ENCODE measurements at places on chromosomes 7 and 10. TPM values are rescaled to one million over a fixed set of nuclear protein-coding genes. Genes with fewer than 3 reads are reported as not detected.

GRCh38 chr7:4151926-4152549 is 530.1 kb upstream of the FOXK1 start:
- no peak for DNase-seq

GRCh38 chr7:39937366-39938153 is 12.5 kb upstream of the CDK13 start:
- no peak for DNase-seq

DNA sequence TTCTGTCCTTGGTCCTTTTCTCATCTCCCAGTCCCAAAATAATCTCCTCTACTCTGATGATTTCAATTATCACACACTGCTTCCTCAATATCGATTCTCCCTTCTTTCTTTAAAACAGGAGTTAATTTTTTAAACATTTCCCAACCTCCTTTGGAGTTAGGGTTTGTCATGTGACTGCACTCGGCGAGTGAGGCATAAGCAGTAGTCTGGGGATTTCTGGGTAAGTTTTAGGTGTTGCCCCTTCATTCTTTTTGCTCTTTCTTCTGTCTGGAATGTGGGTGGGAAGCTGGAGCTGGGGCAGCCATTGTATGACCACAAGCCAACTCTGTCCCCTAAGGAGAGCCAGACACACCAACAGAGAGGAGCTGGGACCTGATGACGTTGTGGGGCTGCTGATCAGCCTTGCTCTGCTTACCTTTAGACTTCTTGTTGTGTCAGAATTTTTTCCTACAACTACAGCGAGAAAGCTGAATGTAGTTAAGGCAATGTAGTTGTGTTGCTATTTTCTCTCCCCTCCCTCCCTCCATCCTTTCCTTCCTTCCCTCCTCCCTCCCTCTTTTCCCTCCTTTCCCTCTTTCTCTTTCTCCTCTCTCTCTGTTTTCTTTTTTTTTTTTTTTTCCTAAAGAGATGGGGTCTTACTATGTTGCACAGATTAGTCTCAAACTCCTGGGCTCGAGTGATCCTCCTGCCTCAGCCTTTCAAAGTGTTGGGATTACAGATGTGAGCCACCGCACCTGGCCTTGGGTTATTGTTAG is 6.5 kb upstream of the TSPAN14 start:
- no peak for DNase-seq

GRCh38 chr10:93912444-93912843 is 18.7 kb downstream of the SLC35G1 start:
- no peak for DNase-seq

GRCh38 chr10:110746254-110746826 is 102.2 kb downstream of the RBM20 start:
- DNase-seq: peak; percentile 54

GRCh38 chr10:50469778-50470193 is 154.0 kb downstream of the SGMS1 start:
- no peak for DNase-seq

DNA sequence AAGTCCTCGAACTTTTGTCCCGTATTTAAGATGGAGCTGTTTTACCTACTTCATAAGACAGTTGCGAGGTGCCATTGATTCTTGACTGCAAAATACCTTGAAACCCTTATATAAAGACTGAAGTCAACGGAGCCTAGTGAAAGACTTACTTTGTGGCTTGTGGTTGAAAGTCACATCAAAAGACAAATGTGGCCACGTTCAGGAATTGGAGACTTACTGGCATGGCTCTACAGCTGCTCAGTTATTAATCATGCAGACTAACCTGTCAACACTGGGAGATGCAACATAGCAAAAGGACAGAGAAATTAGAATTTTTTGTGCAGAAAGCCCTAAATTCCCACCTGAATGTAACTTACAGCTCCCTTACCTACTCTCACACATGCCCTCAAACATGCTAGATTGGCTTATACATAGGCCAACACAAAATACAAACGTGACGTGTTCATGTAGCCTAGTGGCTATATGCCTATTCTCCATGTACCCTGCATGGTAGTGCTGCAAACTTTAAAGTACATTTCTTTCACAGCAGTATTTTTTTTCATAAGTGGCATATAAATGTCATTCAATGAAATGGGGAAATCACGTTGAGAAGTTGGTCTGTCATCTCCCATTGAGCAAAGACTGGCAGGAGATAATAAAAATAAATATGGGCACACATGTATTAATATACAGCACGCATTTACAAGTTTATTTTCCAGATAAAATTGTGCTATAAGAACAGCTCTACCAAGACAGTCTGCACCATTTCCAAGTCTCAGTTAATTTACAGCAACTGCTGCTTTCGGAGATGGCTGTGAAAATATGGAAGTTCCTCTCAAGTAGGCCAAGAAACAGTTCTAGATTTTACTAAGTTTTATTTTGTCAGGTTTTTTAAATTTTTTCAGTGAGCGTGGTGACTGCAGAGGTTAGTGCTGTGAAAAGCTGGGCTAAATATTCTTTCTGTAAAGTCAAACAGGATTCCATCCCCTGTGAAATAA is 170.4 kb upstream of the C7orf33 start:
- DNase-seq: no peak

Gene TCTN3
- total RNA-seq: 16.3 TPM

DNA sequence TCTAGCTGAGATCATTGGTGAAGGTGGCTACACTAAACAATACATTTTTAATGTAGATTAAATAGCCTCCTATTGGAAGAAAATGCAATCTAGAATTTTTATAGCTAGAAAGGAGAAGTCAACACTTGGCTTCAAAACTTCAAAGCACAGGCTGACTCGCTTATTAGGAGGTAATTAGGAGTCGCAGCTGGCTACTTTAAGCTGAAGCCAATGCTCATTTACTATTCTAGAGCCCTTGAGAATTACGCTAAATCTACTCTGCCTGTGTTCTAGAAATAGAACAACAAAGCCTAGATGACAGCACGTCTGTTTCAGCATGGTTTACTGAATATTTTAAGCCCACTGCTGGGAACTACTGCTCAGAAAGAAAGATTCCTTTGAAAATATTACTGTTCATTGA is 101.6 kb upstream of the EEPD1 start:
- DNase-seq: no peak

GRCh38 chr10:101832325-101832771 is 11.3 kb downstream of the KCNIP2 start:
- no peak for DNase-seq

Gene ZNF503
- total RNA-seq: 1.6 TPM

Gene C7orf57
- under 0.01 TPM for total RNA-seq

DNA sequence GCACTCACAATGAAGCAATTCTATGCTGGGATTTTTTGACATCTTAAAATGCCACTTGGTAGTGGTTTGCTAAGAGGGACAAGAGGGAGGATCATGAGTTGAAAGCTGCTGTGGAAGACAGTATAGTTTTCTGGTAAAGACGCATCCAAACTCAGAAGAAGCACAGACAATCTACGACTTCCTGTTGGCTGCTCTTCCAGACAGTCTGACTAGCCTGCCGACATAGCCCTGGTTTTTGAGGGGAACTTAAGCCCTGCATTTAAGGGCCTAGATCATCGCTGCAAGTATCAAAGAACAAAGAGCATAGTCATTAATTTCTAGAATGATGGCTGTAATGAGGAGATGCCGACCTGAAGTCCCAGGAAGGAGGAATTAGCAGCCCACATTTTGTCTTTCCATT is 99.9 kb upstream of the IKZF1 start:
- DNase-seq: no peak

DNA sequence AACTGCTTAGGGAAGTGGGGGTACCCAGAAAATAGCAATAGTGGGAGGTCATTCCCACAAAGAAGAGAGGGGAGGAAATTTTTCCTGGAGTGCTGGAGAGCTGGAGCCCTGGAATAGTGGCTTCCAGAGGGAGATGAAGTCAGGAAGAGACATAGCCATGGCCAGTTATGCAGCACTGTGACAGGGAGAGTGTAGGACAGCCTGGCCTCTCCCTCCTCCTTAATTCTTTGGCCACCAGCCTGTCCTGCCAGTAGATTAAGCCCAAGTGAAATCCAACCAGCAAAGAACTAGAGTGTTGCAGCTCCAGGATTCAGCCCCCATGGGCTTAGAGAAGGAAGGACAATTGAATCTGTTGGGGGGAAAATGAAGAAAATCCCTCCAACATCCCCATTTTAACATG is 130.5 kb downstream of the HDAC9 start:
- DNase-seq: no peak

DNA sequence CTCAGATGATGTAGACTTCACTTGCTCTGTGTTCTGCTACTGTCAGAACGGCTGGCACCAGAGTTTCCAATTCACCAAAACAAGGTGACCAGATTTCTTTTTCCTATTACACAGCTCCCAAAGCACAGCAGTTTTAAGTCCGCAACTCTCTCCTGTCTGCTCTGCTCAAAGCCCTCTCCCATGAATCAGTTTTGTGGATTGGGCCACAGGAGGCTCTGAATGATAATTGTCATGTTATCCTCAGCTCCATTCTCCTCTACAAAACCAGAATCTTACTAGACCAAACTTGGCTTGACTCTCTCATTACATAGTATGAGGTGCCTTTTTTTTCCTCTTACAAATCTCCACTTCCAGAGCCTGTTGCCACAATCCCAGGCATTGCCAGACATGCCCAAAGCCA is 223.5 kb downstream of the SNX13 start:
- DNase-seq: no peak

DNA sequence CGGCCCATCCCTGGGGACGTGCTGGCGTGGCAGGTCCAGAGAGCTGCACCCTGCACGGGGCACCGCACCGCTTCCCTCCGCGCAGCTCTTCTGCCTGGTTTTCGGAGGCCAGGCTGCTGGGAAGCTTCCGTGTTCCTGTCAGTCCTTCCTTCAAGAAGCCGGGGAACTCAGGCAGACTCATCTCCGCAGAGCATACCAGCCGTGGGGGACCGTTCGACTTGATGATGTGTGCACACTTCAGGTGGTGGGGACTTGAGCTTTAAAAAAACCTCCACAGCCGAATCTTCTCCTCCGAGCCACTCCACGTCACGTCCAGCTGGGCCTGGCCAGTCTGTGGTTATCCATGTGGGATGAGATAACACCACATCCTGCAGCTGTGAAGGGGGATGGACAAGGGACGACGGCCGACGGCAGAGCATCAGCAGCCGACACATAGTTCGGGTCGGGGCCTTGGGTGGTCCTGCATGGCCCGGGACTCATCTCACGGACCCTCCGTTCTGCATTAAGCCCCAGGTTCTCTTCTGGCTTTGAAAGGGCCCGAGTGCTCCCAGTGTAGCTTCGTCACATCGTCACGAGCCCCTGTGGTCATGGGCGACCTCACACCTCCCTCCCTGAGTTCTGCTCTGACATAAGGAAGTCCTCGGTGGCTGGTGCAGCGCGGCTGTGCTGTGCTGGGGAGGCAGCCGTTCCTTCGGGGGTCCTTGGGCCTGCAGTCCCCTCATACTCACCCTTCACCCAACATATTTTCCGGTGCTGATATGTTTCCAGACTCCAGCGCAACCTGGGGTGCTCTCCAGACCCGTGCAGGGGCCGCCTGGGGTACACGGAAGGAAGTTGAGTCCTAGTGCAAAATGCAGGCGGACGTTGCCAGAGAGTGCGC is 4.5 kb upstream of the BHLHA15 start:
- DNase-seq: no peak

Measured in frontal cortex (tissue), 4 donors.